ENCODE measurements at places on chromosomes 3 and 15.

DNA sequence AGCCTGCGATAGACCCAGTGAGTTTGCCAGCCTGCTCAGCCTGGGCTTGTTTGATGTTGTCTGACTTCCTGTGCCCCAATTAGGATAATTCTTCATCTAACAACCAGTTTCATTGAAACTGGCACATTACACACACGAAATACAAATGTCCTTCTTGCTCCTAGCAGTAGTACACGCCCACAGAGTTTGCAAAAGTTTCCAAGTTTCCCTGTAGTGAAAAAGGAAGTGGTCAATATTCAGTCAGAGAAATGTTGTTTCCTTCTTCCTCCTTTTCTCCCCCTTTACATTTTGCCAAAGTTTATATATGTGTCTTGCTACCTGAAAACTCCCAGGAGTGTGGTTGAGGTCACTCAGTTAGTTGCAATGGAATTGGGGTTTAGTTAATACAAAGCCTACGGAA, 58.4 kb upstream of the LRTM1 start:
- no peak for DNase-seq

DNA sequence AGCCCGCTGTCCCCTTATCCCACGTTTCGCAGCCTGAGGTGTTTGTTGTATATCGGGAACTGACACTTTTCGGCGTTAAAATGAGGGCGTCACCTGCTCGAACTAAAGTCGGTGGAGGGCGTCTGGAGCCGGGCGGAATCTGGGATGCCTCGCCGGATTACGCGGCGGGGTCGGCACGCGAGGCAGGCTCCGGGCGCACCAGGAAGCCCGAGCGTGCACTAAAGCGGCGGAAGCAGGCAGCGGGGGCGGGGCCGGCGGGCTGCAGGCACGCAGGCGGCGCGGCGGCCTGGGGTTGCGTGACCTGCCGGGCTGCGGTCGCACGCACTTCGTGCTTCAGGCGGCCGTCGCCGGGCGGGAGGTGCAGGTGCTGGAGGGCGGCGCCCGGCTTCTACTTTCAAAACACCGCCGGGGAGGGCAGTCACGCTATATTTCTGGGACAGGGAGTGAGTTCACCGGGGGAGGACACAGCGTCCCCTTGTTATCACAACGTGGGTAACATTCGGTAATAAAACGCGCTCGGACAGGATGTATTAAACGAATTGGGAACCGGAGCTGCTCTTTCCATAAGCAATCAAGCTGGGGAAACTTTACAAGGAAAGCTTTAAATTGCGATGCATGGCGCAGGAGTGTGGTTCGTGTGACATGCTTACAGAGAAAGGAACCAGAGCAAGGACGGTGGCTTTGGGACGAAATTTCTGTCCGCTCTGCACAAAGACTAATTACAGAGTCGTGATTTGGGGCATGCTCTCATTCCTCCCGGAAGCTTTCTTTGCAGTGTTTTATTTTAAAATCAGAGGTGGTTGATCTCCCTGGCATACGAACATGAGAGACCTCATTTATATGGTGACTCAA, 9.1 kb upstream of the LEKR1 start:
- peak; percentile 89 for DNase-seq

DNA sequence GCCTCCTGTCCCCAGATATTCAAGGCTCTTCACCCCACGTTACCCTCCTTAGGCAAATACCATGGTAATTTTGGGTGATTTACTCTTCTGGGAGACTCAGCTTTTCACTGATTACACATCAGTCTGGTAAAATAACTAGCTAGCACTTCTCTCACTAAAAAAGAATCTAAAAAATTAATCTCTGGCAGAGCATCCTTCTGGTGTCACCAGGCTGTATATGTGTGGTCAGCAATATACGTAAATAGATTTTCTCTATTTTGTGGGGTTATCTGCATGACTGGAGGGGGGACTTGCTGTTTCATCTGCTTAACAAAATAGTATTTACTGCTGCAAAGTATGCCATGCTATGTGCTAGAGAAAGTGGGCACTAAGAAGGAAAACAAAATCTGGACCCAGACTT, 45.1 kb downstream of the LRRC28 start:
- peak; percentile 17 for DNase-seq

DNA sequence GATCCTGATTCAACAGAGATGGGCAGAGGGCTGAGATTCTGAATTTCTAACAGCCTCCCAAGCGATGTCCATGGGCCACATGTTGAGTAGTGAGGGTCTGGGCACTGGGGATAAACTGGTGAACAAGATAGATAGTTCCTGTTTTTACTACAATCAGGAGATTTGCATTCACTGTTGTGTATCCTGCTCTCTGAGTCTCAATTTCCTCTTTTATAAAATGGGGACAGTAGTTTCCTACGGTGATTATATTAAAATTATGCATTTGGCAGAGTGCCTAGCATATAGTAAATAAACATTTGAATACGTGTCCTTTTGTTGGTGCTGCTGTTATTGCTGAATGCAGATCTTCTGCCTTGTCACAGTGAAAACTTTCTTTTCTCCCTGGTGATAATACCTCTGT, 102.5 kb downstream of the MYH15 start:
- no peak for DNase-seq

- peak; percentile 18 for DNase-seq
Measured at GRCh38 chr3:101725194-101725889, 928 bp downstream of the CEP97 start.

DNA sequence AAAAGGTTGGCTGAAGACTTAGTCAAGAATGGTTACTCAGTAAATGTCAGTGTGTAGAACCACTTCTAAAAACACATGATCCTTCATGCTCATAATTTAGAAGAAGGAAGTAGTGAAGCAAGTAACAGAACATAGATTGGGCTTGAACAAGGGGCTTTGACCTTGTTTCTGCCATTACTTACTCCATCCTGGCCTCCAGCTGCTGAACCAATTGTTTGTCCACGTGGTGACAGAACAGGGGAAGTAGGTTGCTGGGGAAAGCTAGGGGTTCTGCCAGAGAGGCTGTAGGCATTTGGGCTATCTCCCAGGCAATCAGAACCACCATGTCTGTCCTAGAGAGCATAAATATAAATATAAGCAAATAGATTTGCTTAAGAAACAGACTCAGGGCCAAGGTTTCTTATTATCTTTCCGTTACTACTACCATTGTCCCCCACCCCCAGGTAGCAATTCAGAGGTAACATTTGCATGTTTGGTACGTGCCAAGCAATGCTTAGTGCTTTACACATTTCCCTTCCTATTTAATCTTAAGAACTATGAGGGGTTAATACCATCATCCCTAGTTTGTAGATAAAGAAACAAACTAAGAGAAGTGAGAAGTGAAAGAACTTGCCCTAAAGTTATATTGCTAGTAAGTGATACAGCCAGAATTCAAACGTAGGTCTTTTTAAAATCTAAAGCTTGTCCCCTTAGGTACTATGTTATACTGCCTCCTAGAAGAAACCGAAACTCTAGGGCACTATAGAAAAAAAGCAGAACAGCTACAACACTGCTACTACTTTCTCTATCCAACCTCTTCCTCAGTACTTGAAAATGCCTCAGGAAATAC, 3.0 kb upstream of the SPG11 start:
- no peak for DNase-seq

DNA sequence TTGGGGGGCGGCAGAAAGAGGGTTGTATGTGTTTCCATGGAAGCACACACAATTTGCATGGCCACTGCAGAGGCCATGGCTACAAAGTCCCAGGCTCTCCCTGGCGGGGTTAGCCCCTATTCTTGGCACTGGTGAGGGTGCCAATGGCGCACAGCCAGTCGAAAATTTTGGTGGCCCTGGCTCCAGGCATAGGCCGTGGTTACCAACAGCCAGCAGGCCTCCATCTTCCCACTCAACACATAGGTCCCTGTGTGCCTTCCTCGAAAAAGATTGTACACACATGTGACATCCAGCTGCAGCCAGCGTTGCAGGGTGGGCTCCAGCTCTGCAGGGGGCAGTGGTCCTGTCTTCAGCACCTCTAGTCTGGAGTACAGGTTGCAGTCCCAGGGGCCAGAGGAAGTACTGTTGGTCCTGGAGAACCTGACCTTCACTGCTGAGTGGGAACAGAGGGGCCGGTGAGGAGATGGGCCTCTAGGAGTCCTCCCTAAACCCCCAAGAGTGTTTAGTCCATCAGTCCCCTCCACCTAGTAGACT, 7.1 kb downstream of the P4HTM start:
- no peak for DNase-seq

GRCh38 chr15:78085928-78086327, 6.4 kb upstream of the SH2D7 start:
- peak; percentile 97 for DNase-seq

- DNase-seq = no peak
Measured at GRCh38 chr3:8743911-8744310, 10.3 kb downstream of the CAV3 start.

DNA sequence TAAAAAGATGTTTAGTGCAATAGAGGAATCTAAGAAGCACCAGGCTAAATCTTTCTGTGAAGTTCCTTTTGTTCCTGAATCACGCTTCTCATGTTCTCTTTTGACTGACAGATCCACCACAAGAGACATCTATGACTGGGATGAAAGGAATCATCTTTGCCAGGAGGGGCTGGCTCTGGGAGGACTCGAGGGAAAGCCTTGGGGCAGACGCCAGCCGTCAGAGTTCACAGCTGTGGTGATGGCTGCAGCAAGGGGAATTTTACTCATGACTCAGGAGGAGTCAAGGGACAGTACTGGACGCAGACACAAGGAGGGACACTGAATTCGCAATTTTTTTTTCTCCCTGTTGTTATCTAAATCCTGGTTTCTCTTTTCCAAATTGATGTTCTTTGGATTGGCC, 38.7 kb downstream of the C3orf38 start:
- peak; percentile 54 for DNase-seq

DNA sequence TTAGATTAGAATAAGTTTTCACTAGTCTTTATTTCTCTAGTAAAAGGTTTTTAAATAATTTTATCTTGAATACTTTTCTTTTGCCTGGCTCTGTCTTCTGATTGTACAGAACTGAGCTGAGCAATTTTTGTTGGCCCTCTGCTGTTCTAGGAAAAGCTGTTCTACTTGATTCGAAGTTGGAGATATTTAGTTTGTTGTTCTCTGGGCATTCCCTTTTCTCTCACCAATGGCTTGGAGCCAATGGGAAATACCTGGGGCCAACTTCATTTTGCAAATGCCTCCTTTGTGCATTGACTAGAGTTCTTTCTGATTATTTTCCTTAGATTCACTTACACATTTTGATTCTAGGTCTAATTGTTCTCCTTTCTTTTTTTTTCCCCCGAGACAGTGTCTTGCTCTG, 16.5 kb downstream of the ABHD5 start:
- no peak for DNase-seq

DNA sequence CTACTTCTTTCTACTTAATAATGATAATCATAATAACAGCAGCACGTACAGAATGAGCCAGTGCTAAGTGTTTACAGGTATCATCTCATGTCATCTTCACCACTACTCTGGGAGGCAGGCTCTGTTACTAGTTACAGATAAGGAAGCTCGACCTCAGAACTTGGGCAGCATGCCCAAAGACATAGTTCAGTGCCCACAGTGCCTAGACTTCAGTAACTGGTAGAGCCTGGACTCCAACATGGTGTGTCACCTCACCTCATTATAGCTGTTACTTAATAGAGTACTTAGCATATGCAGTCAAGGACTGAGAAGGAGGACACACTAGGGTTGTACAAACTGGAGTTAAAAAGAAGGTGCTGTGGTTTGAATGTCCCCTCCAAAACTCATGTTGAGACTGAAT, 7.6 kb downstream of the GADL1 start:
- no peak for DNase-seq

DNA sequence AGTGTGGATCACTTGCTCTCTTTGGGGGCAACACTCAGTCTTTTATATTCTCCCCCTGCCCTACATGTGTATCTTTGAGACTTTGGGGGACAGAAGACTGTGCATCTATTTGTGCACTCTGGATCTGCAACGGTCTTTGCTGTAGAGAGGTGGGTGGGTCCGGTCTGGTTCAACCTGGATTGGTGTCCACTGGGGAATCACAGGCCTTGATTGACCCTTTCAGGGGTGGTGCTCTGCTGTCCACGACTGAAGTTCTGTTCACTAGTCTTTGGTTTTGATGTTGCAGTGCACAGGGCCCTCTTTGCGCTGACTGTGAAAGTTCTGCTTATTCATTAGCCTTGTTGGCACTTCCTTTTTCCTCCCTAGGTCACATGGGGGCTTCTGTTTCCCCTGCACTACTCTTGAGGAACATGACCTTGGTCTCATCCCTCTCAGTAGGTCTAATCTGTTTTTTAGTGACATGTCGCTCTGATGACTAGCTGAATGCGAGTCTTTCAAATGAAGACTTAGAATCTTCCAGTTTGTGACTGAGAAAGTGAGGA, 284.2 kb downstream of the SV2B start:
- DNase-seq = no peak

- DNase-seq = no peak
Measured at GRCh38 chr15:96657096-96657495, 326.6 kb downstream of the NR2F2 start.

DNA sequence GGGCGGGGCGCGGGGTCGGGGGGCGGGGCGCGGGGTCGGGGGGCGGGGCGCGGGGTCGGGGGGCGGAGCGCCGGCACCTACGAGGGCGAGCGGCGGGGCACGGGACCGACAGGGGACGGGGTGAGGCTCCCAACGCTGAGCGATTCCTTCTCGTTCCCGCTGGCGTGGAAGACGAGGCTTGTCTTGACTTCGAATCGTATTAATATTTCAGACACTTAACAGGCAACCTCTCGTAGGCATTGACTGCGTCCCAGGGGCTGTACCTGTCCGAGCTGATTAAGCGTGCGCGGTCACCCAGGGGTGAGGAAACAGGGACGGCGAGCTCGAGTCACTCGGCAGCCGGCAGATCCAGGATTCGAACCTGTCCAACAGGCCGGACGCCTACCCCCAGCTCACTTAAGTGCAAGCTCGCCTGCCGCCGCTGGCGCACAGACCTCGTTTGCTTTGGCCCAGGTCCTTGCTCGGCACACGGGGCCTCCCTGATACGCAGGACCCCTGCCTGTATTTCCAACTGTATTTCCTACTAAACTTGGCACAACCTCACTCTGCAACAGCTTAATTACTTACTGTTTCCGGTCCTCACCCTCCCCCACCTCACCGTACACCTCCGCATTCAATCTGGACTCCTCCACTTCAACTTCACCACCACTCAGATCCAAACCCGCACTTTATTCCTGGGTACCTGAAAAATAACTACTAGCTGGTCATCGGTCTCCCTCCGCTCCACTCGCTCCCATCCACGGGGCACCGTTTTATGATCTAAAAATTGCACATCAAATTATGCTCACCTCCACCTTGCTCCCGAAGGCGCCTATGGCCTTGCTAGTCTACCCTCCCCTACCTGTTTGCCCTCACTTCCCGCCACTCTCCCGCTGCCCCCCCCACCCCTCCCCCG, 722 bp upstream of the ZXDC start:
- DNase-seq = peak; percentile 24

GRCh38 chr3:118059096-118059495, 975.5 kb downstream of the IGSF11 start:
- DNase-seq = no peak
